ENCODE measurements at places on chromosomes 13 and 19.

GRCh38 chr19:12676384-12676792 is 5.3 kb downstream of the DHPS start:
- DNase-seq: peak; percentile 73

- no peak for DNase-seq
Observed at GRCh38 chr19:38736413-38737280, 7.6 kb downstream of the CAPN12 start.

DNA sequence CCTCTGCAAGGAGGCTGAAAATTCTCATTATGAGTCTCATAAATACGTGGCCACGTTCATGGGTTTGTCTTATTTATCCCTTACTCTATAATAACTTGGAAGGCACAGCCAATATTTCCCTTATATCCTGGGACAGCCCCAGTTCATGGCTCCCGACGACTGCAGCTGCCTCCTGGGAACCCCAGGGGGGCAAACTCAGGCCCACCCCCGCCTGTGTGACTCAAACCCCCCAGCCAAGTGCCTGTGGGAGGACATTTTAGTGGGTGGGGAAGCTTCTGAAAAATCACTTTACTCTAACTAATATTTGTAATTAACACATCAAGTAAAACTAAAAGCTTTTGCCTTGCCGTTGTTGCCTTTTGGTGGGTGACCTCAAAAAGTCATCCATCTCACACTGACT is 14.3 kb downstream of the RASA3 start:
- DNase-seq: no peak

- no peak for DNase-seq
Observed at GRCh38 chr19:28889941-28890670, 322.8 kb downstream of the UQCRFS1 start.

DNA sequence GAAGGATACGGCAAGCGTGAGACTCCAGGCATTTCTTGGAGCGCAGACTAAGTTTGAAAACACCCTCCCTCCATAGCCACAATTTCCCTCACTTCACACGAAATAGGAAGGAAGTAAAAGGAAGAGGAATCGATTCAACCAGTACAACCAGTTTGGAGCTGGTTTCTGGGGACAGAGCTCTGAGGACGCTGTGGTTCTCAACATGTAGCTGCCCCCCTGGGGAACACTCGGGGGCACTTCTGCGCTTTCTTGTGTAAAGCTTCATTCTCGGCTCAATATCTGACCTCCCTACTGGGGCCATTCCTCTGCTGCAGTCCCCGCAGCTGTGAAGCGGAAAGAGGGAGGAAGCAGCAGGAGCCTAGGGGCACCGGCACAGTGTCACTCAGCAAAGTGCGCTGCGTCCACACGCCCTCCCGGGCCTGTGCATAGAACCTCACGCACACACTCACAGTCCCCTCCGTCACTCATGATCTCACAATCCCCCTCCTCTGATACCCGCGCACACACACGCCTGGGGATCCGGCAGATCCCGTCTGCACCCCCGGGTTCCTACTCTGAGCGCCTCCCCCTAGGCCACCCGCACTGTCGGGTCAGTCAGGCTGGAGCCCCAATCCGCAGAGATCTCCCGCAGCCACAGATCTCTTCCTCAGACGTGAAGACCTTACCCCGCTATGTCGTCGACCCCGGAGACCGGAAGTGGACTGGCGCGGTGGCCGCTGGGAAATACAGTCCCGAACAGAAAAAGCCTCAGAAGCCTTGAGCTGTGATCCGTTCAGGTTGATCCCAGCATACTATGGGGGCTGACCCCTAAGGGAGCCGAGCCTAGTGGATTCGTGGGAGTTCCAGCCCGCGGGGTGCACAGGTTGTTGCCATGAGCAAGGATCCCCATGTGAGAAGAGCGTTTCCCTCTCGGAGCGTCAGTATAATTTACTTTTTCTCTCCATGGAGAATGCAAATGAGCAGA is at the start of gene ZNF780A:
Gene ZNF780A, minus strand, starts transcription at position 703 of the 964 bp plus-strand sequence. CDS start 6,190 bp downstream, outside the sequence.
- peak; percentile 67 for DNase-seq

DNA sequence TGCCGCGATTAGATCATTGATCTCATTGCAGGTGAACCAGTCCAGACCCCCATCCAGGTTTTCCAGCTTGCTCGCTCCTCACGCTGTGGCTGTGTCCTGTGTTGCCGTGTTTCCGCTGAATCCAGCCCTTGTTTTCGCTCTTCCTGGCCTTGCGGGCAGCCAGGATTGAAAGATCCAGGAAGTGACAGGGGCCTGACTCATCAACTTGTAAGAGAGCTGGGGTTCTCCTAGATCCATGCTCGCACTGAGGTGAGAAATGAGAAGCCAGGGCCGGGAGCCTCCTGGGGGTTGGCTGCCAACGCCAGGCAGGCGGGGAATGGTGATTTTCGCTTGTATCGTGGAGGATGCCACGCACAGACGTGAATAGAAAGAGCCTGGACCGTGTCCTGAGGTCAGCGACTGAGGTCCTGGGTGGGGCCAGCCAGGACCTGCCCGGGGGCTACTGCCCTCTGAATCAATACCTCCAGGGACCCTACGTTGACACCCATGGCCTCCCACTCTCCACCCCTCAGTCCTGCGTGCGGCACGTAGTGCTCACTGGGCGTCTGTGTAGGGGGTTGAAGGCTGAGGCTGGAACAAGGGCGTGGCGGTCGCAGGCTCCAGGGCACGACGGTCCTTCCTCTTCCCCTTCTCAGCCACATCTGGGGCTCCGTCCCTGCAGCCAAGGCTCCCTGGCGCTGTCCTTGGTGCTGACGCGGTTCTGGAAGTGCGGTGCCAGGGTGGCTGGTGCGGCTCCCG is 7.3 kb upstream of the PTPRH start:
- no peak for DNase-seq

- no peak for DNase-seq
Observed at GRCh38 chr13:34926508-34926907, 15.6 kb upstream of the NBEA start.

DNA sequence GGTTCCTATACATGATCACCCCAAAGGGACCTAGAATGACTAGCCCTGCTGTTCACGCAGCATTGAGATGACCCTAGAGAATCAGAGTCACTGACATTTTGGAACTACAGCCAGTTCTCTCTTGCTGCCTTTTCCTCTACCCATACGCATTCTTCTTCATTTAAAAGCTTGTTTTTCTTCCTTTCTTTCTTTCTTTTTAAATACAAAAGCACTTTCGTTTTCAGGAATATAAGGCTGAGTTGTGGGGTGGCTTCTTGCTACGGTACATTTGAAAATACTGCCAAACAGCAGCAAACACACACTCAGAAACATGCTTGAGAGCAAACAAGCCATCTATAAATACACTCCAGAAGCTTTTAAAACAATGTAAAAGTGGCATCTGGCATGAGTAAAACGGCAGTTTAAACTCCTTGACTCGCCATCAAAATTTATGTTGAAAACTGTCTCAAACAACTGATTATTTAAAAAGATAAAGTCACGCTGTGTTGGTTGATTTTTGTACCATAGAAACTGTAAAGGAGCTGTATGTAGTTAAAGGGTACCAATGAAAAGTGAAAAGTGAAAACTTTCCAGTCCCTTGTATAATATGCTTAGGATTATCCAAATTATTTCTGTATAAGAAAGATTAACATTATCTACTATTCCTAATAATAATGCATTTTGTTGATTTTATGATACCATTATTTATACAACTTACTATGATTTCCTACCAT is 95.6 kb downstream of the PCDH9 start:
- no peak for DNase-seq

DNA sequence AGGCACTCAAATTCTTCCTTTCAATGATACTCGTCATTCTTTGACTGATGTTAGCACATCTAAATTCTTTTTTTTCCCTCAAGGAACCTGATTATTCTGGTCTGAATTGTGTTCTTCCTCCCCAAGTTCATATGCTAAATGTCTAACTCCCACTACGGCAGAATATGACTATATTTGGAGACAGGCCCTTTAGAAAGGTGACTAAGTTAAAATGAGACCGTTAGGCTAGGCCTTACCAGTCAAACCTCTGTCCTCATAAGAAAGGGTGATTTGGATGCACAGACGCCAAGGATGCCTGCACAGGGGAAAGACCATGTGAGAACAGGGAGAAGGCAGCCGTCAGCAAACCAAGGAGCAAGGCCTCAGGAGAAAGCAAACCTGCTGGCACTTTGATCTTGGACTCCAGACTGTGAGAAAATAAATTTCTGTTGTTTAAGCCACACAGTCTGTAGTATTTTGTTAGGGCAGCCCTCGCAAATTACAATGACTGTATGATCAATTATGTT is 13.1 kb upstream of the FOXO1 start:
- no peak for DNase-seq

DNA sequence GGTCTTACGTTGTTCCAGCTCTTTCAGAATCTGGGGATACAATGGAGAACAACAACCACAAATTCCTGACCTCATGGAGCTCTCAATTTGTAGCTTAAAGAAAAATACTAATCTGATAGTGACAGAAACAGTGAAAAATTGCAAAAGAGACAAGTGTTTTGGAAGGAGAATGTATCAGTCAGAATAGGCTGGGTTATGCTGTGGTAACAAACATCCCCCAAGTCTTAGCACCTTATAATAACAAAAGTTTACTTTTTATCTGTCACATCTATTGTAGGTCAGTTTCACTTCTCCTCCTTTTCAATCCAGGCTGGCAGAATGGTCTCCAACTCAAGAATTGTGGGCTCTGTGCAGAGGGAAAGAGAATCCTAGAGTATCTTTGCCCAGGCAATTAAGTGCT is 9.5 kb downstream of the FAM187B start:
- no peak for DNase-seq

DNA sequence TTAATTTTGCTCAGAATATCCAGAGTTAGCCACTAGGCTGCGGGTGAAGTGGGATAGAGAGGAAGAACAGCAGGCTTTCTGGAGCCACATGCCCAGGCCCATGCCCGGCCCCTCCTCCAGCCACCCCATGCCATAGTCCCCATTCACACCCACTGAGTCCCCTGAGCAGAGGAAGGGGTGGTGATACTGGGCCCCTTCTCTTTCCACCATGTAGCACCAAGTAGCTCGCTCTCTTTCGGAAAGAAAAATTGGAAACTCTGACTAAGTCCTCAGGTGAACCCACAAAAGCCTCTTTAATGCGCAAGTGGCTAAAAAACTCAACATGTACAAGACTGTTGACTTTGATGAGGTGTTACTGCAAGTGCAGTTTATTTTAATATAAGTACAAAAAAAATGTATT is 76.7 kb upstream of the GPR183 start:
- no peak for DNase-seq

GRCh38 chr19:14957464-14957863 is 16.2 kb downstream of the OR7C2 start:
- DNase-seq: no peak

- DNase-seq: no peak
Observed at GRCh38 chr19:2455851-2456570, 748 bp downstream of the LMNB2 start.

DNA sequence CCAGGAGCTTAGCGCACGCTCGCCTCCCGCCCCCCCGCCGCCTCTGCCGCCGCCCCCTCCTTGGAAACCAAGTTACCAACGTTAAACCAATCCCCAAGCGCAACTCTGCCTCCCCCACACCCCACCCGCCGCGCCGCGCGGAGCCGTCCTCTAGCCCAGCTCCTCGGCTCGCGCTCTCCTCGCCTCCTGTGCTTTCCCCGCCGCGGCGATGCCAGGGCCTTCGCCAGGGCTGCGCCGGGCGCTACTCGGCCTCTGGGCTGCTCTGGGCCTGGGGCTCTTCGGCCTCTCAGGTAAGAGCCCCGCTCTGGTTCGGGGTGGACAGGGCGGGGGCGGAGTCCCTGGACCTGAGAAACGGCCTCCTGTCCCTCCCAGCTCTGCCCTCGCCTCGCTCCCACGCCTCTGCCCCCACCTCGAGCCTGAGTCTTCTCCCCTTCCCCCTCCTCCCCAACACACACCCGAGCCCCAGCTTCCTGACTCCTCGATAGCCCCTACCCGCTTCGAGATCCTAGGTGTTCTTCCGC is at the start of gene ICAM5:
Gene ICAM5, plus strand, starts transcription at position 117 of the 521 bp plus-strand sequence. Its CDS starts 92 bp downstream, at position 209.
- no peak for DNase-seq

DNA sequence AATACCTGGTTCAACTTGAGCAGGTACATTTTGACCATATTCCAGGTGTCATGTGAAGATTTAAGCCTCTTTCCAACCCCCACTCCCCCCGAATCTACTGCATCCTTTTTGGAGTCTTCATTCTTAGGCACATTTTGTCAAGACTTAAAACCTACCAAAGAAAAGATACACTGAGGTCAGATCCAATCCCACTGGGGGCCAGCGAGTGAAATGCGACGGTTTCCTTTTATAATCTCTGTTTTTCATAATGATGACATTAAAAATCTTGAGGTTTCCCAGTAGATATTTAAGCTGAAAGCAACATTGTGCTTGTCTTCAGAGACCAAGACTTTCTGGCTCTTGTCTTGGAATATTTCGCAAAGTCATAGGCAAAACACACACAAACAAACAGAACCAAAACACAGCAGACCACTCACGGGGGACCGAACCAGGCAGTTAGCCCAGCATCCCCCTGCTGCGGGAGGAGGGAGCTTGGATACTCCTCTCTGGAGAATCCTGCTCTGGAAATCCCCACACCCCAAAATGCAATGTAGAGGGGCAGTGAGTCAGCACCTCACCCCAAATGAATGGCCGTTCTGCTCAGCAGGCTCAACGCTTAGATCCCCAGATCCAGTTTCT is 506 bp upstream of the GAS6 start:
- no peak for DNase-seq

DNA sequence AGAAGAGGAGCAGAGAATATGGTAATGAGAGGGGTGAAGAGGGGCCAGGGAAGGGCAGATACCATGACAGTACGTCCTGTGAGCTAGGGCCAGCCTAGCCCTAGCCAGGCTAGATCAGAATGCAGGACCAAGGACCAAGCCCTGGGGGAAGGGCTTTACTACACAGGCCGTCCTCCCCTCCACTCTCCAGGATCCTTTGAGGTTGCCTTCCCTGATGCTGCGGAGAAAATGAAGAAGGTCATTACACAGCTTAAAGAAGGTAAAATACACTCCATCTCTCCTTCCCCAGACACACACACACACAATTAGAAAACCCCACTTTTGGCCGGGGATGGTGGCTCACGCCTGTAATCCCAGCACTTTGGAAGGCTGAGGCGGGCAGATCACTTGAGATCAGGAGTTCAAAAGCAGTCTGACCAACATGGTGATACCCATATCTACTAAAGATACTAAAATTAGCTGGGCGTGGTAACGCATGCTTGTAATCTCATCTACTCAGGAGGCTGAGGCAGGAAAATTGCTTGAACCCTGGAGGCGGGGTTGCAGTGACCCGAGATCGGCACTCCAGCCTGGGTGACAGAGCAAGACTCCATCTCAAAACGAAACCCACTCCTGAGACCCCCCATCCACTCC is 8.5 kb downstream of the SPACA6 start:
- no peak for DNase-seq
